Cortex of kidney (tissue), 1 donor: ENCODE measurements at places on chromosomes 16 and 17.

DNA sequence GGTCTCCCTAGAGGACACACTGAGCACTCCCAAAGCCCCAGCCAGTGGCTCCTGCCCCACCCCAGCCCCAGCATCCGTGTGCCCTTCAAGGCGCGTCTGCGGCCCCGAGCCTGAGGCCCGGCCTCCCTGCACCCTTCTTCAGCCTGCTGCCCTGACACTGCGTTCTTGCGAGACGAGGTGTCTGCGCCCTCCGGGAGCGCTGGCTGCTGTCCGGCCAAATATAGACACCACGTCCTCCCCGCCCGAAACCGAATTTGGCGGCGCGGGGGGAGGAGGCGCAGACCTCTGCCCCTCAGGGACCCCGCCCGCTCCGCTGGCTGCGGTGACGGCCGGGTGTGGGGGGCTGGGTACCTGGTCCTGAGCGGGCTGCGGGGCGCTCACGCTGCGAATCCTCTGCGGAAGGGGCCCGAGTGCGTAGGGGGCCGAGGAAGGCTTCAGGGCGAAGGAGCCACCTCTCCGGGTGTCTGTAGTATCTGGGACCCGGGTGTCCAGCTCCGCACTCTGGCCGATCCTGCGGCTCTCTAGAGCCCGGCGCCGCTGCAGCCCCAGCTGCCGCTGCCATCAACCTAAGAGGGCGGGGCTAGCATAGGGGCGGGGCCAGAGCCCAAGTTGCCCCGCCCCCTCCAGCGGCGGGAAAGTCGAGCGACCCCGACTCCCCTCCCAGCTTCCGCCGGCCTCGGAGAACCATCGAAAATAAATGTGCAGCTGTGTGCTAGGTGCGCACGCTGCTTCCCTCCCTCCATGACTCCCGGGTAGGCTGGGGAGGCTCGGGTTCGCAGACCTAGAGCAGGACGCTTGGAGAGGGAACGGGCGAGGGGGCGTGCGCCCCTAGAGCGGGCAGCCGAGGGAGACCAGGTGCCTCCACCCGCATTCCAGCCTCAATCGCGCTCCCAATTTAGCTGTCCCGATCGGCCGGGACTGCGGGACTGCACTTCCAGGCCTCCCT, at the start of gene CORO6:
Gene CORO6 (minus strand): TSS at position 576 of the 946 bp plus-strand sequence. CDS start 1,491 bp downstream, outside the sequence.
- no peak for DNase-seq

DNA sequence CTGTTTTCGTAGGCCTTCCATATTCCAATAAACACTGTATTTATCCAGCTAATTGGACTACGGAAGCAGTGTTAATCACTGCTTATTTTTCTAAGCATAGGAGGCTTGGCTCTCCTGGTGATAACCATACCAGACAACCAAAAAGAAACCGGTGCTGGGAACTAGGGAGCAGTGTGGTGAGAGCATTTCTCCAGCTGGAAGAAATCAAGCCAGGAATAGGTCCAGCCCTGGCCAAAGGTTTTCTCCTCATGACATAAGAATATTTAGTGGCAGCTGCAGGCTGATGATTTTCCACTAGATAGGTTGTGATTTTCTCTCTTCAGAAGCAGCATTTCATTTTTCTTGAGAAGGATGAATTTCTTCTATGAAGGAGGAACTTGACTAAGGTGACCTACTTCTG, 141.5 kb downstream of the TRIM37 start:
- no peak for DNase-seq

DNA sequence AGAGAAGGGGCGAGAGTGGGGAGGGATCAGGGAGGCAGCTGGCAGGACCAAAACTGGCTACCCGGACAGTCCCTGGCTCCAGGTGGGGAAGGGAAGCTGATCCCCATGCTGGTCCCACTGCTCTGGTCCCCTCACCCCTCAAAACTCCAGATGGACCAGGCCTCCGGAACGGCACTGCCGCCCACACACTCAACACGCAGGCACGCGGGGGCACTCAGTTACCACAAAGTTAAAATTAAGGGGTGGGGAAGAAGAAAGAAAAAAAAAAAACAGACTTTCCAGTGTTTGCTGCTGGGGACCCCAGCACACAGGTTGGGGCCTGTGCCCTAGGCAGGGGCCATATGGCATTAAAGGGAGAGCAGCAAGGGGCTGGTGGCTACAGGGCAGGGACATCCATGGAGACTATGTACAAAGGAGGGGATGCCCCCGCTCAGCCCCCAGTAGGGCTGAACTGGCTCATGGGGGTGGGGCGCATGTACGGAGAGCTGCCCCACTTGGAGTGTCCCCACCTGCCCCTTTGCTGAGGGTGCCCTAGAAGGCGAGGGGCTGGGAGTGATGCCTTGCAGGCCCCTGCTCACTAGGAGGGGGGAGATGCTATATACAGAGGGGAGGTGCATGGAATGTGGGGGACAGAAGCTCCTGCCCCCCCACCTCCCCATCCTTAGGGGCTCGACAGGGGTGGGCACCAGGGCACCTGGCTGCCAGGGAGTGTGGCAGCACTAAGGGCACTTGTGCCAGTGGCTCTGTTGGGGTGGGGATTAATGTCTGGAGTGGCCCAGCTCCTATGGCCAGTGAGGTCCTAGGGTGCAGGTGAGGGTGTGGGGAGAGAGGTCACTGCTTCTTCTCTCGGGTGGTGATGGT, 5.6 kb downstream of the TP53I13 start:
- DNase-seq, result no peak

GRCh38 chr17:20116683-20117309, 107.6 kb downstream of the SPECC1 start:
- DNase-seq, result no peak

DNA sequence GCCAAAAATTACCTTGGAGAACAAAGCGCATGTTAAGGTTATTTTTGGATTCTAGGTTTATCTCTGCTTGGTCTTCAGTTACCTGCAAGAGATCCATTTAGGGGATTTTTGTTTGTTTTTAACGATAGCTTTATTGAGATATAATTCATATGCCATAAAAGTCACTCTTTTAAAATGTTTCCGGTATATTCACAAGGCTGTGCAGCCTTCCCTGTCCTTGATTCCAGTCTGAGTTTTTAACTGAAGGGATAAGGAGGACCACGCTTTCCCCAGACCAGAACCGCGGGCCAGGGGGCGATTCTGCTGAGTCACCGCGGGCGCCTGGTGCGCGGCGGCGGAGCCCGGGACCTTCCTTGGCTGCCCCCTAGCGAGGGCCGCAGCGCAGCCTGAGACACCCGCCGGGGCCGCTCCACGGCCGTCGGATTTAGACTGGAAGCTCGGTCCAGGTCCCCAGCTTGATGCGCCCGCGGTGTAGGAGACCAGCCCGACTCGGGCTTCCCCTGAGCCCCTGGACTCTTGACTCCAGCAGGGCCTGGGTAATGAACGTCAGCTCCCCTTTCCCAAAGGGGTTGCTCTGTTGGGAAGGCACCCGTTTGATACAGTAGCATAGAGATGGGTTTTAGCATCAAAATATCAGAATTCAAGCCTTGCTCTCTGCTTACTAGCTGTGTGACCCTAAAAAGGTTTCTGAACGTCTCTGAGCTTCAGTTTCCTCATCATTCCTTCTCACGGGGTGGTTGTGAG, 50.0 kb upstream of the STH start:
- DNase-seq, result no peak

- no peak for DNase-seq
These were observed 48.4 kb upstream of the KDM8 start for GRCh38 chr16:27154705-27155521.

DNA sequence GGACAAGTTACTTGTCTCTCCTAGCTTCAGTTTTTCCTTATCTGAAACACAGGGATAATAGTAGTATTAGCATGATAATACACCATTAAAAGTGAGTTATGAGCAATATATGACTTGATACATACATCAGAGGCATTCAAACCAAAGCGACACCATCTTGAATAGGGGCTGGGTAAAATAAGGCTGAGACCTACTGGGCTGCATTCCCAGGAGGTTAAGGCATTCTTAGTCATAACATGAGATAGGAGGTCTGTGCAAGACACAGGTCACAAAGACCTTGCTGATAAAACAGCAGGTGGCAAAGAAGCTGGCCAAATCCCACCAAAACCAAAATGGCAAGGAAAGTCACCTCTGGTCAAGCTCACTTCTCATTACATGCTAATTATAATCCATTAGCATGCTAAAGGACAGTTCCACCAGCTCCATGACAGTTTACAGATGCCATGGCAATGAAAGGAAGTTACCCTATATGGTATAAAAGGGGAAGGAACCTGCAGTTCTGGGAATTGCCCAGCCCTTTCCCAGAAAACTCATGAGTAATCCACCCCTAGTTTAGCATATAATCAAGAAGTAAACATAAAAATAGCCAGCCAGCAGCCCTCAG, 37.2 kb upstream of the HS3ST3A1 start:
- no peak for DNase-seq

GRCh38 chr16:85894266-85894665, 4.7 kb upstream of the IRF8 start:
- no peak for DNase-seq

DNA sequence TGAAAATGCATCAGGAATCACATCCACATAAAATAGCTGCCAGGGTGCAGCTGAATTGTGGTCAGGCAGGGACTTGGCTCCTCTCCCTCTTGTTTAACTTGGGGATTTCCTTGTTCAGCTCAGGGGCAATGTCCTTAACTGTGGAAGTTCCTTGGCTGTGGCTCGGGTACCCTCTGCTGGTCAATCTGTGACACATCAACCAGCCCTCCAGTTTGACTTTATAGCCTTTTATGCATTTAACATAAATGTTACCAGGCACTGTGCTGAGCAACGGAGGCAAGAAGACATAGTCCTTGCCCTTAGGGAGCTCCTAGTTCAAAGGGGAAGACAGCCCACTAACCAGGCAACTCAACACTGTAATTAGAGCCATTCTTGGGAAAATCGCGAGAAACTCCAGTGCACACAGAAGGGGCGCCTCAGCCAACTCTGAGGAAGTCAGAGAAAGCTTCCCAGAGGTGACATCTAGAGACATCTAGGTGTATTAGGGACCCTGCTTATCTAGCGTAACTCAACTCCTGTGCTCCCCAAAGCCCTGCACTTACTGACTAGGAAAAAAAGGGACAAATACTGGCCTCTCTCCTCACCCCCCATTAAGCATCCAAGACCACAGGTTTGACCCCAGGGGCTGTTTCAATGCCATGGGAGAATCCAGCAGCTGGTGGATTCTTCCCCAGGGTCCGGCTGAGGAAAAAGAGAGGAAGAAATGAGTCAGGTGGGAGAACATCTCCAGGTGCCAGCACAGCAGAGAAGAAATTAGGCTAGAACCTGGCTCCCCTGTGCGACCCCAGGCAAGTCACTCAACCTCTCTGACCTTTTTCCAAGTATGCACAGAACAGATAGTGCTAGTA, 17.3 kb upstream of the EEF2K start:
- DNase-seq, result no peak

DNA sequence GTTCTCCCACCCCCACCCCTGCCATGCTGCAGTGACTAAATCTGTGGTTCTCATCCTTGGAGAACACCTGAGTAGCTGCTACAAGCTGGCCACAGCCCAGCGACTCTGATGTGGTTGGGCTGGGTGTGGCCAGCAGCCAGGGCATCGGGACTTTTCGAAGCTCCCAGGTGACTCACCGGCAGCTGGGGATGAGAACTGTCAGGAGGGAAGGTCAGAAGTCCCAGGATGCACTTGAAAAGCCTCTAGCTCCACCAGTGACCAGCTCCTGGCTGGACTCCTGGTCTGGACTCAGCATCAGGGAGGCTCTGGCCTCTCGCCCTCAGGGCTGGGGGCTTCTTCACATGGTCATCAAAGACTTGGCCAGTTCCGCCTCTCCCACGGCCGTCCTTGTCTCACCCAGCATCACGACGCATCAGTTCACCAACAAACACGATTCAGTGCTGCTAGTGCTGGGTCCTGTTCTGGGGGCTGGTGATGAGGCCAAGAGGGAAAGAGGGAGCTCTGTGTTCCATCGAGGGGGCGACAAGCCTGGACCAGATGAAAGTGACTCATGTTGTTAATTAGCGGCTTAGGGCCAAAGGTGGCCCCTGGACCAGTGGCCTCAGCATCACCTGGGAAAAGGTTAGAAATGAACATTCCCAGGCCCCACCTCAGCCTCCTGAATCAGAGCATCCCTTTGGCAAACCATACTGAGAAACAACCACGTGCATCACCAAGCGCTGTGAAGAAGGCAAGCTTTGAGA, 3.9 kb upstream of the C17orf99 start:
- DNase-seq, result no peak

- DNase-seq, result no peak
These were observed 60.8 kb upstream of the CLEC18A start for GRCh38 chr16:69890114-69890891.

DNA sequence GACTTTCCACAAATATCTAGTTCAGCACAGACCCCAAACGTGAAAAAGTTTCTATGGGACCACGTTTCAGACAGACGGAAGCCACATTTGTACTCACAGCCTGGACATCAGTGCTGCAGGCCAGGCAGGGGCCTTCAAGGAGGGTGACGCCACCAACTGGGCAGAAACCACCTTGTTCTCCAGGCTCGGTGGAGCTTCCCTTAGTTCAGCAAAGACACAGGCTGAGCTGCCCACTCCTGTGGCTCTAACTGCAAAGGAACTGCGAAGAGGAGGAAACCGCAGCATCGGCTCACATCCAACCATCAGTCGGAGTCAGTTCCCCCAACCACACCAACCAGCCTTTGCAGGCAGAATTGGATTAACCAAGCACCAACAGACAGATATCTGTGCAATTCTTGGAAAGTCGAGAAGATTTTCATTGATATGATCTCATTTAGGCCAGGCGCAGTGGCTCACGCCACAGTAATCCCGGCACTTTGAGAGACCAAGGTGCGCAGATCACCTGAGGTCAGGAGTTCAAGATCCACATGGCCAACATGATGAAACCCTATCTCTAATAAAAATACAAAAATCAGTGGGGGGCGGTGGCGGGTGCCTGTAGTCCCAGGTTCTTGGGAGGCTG, 73.3 kb upstream of the CNEP1R1 start:
- DNase-seq, result no peak

GRCh38 chr16:2465653-2466415, 5.3 kb upstream of the NTN3 start:
- DNase-seq, result no peak

- no peak for DNase-seq
These were observed 50.3 kb downstream of the BMERB1 start for GRCh38 chr16:15484662-15485061.

- DNase-seq, result no peak
These were observed 88.5 kb downstream of the SMG6 start for GRCh38 chr17:2214929-2215615.

- DNase-seq, result no peak
These were observed 60.2 kb downstream of the CMC2 start for GRCh38 chr16:80946481-80946880.

GRCh38 chr17:77916703-77917481, 41.6 kb upstream of the TNRC6C start:
- no peak for DNase-seq

DNA sequence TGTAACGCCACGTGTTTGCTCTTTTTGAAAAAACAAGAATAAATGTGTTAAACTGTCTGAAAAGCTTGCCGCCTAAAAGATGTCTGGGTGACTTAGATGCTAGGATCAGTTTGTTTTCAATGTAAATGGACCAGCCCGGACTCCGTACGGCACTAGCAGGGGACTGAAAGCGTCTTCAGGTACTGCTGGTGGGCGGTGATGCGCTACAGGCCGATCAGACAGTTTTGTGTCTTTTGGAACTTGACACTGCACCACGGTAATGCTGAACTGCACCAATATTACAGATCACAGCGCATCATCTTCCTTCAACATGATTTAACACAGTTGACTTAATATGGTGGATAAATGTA, 727 bp upstream of the MBTPS1 start:
- DNase-seq, result no peak

GRCh38 chr16:3460121-3460520, 16.6 kb downstream of the NAA60 start:
- DNase-seq, result no peak
